ENCODE measurements at places on chromosomes 7 and 10.

DNA sequence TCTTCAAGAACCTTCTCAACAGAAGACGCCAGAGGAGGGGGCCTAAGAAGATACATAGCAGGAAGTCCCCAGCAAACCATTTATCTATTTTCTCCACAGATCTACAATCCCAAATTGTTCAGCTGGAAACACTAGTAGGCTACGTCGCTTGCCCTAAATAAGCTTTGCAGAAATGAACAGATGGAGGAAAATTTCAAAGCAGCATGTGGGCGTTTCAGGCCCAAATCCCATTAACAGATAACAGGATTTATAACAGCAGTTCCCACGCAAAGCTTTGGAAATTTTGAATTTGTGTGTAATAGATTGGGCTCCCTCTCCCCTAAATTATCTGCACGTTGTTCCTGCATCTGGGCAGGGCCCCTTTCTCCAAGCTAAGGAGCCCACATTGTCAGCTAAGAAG, 60.6 kb upstream of the FRMD4A start:
- DNase-seq: no peak

DNA sequence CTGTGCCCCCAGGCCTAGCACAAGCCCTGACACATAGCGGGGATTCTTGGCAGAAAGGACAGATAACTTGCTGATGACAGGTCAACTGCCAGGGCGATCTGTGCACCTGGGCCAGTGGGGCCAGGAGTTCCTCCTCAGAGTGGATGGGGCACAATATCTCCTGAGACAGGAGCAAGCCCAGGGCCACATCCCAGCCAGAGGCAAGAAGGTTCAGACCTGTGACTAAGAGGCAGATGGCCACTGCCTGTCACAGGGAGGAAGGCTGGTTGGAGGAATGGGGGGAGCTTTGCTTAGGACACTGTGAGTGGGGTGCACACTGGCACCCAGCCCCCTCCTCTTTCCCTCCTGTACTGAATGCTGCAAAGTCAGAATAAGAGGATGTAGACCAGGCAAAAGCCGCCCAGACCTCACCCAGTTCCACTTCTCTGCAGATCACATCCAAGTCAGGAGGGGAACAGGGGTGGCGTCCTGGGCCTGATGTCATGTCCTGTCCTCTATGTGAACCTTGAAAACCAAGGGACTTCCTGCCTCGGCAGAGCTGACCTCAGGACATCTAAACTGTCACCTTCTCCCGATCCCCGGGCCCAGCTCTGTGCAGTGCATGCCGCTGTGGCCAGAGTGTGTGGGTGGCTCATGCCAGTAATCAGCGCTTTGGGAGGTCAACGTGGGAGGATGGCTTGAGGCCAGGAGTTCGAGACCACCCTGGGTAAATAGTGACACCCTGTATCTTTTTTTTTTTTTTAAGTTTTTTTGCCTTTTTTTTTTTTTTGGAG, 1.3 kb downstream of the GUSB start:
- no peak for DNase-seq

DNA sequence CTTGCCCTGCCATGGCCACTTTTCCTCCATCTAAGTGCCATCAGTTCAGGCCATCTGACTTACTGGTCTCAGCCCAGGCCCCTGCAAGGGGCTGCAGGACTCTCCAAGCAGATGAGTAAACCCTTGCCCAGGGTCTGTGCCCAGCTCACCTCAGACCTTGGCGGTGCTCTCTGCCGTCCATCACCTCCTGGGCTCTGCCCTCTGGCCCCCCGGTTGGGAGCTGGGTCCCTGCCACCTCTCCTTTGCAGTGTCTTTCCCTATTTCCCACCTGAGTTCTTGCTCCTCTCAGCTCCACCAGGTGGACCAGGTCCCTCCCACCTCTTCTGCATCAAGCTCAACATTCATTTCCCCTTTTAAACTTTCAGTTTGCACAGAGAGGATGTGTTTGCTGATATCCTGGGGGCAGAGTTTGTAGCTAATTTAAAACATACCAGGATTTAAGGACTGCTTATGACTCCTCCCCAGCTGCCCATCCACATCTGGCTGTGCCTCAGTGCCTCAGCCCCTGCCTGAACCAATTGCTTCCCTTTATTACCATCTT, 135.5 kb downstream of the SLIT1 start:
- DNase-seq: no peak

DNA sequence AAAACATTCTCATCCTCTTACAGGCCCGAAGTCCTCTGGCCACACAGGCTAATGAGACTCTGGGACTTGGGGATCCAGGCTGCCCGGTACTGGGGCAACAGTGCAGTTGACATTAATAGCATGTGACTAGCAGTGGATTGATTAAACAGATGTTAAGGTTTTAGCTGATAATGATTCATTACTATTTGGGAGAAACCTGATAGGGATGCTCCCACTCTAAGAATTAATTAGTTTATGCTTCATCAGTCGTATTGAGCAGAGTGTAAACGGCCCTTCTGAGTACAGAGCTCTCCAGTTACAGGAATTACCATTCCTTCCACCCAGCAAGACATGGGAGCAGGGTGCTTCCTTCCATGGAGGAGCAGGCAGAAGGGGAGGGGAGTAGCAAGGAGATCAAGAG, 82.7 kb downstream of the RPS24 start:
- DNase-seq: no peak

- DNase-seq: peak; percentile 21
Observed at GRCh38 chr10:52949899-52950298, 177.3 kb upstream of the MBL2 start.

GRCh38 chr10:44243851-44244510, 140.9 kb downstream of the CXCL12 start:
- peak; percentile 40 for DNase-seq

DNA sequence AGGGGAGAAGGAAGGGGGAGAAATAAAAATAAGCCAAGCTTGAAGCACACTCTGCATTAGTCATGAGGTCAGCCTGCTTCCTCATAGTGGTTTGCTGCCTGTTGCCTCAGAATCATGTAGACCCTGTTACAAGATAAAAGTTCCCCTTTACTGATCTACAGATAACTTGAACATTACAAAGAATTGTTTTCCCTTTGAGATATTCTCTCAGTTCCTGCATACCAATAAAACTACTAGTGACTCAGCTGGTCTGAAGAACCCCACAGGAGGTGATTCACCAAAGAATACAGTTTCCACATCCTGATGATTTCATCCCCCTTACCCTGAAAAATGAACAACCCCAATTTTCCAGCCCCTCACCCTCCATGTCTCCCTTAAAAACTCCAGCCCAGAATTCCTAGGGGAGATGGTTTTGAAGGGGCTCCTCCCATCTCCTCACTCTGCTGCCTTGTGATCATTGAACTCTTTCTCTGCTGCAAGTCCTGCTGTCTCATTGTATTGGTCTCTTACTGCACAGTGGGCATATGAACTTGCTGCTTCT, 31.5 kb upstream of the NRP1 start:
- DNase-seq: no peak

DNA sequence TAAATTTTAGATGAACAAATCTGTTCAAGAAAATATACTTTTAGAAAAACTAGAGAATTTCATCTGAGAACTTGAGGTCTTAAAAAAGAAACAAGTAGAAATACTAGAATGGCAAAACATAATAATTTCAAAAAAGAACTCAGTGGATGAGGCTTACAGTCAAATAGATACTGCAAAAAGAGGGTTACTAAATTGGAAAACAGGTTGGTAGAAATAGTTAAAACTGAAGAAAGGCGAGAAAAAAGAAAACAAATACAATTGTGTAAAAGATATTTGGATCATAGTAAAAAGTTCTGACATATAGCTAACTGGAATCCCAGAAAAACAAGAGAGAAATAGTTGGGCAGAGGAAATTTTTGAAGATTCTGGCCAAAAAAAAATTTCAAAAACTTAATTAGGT, 117.6 kb downstream of the HGF start:
- no peak for DNase-seq

DNA sequence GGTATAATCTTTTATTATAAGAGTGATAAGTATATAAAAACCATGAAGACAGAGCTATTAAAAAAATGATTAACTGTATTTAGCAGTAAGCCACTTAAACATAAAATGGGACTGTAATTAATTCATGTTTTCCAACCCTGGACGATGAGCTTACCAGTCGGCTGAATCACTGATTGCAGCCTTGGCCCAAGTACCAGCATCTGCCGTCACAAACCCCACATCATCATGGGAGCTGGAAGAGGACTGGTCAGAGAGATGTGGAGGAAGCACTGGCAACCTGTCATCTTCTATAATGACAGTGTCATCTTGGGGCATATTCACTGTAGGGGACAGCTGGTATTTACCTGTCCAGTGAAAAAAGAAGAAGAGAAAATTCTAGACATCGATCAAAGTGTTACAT, 473.6 kb downstream of the PARD3 start:
- DNase-seq: no peak

- no peak for DNase-seq
Observed at GRCh38 chr7:968205-969105, 6.9 kb downstream of the COX19 start.

GRCh38 chr7:142771353-142771723, 568 bp downstream of the PRSS2 start:
- DNase-seq: no peak
